Activated gamma-delta T cell (primary cell): ENCODE measurements at places on chromosomes 5 and 9.

DNA sequence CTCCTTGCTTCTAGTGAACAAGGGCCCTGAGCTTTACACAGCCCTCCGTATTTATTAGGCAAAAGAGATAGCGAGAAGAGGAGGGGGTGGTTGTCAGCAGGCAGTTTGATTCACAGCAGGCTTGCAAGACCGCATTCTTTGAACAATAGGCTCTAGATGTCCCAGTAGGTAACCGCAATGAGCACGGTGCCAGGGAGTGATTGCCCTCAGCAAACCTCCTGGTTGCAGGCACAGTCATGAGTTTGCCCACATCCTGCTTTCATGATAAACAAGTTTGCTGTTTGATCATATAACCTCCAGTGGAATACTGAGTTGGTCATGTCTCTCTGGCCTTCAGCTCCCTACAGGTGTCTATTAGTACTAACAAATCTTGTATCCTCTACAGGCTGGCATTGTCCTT lies 66.1 kb downstream of the CACNA1B start:
- DNase-seq: no peak

- DNase-seq: no peak
Measured at GRCh38 chr5:96952118-96952750, 16.4 kb downstream of the LNPEP start.

DNA sequence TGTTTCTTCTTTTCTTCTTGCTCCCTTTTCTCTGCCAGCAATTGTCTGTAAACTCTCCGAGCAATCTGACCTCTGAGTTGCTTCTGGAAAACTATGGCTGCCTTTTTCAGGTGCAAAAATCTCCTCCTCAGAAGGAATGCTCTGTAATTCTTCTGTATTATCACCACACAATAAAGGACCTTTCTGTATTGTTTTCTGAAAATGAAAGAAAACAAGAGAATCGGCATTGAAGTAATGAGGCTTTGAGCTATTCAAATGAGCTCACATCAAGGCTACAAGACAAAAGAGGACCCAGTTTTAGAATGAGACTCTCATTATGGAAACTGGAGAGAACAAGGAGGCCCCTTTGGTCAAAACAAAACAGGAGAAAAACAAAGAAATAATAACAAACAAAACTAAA lies 86.2 kb upstream of the RETREG1 start:
- DNase-seq: no peak

DNA sequence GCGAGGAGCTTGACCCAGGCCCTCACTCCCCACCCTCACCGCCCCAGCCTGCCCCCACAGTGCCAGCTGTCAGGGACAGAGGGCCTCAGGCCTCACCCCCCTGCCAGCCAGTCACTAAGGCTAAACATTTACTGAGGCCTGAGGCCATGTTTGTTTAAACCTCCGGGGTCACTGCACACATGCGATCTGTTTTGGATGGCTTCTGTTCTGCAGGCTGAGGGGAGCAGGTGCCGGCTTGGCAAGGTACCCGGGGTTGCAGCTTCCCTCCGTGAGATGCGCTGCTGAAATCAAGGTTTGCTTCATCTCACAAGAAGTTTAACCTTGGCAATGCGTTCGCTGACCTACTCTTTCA lies 103.3 kb upstream of the BOD1 start:
- DNase-seq: no peak

DNA sequence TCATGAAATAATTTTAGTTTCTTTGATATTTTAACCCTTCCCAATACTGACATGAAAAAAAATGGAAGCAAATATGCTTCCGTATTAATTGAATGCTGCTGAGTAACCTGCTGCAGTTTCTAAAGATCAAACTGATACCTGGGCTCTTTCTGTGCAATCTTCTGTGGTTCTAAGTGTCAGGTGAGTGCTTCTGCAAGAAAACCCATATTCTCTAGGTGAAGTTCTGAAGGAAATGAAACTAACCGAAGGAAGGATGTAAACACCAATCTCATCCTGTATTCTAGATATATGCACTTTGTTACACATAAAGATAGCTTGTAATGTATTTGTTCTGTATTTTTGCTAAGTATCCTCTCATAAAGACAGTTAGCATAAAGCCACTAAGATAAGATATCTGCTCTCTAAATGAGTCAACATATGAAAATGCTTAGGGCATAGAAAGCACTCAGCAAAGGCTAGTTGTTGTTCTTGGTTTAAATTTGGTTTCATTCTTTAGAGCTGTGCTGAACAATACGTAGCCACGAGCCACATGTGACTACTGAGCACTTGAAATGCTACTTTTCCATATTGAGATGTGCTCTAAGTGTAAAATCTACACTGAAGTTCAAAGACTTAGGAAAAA lies 52.0 kb downstream of the ITGA2 start:
- no peak for DNase-seq

DNA sequence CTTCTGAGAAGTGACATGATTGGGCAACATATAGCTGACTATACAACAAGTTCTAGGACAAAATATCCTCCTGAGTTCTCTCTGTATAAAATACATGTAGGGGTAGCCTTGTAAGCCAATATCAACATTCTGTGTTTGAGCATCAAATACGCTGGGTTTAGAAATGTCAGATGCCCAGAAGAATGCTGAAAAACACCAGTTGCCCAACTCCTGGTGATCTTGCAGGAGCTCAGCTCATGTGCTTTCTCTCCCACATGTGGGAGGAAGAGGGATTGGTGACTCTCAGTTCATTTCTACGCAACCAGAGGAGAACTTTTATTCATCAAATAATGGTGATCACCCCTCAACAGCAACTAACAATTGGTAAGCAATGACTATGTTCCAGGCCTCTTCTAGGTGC lies 810.9 kb upstream of the ACO1 start:
- no peak for DNase-seq

DNA sequence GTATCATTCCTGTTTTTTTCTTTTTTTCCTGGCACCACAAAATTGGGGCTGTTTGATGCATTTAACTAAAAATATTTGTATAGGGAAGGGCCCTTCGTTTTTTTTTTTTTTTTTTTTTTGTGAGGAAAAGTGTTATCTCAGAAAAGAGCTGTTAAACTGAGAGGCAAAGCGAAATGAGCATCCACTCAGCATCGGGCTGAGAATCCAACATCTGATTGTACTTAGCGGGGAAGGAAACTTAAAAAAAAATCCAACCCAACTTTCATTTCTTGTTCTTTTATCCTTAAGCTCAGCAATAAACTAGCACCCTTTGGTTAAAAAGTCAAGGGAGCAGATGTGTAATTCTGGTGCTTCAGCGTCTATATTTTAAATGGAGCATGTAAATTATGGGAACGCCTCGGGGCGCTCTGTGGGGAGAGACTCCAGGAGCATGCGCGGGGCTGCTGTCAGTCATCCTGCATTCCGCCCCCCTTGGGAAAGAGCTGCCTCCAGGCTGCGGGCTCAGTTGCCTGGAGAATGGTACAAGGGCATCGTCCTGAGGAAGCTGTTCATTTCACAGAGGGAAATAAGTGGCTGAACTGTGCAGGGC lies 33.3 kb downstream of the DMRT2 start:
- DNase-seq: no peak

DNA sequence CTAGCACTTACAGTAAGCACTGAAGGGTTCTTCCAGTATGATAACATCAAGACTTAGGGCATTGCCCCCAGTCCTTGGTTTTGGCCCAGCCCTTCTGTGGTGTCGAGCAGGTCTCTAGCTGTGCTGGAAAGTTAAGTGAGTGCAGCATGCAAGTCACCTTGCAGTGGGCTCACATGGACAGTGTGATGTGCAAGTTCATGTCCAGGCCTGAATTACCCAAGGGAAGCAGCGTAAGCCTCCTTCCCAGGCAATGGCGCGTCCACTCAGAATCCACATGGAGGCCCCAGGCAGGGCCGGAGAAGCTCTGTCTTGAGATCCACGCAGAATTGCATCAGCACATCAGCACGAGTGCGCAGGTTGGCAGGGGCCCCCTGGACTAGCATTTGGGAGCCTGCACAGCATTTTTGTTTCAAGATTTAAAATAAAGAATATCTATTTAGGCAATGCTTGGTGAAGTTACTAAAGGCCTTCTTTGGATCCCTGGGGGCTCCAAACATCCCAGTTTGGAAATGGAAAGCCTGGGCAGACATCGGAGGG lies 108.4 kb upstream of the ALDH1B1 start:
- DNase-seq: no peak
